ENCODE measurements at places on chromosomes 13 and 19.

DNA sequence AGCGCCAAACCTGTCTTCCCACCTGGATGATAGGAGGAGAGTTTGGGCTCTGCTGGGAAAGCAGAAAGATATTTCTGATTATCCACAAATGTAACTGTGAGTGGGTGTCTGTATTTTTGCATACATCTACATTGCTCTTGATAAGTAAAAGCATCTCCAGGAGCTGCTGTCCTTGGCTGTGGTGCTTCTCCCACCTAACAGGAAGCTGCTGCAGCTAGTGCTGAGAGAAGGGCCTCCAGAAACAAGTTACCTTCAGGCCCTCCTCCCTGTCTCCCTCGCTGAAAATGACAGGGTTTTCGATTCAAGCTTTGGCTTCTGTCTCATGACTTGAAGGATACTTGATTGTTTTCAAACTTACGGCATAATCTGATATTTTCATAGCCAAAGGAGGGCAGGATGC, 90.1 kb downstream of the FOXO1 start:
- DNase-seq = no peak

GRCh38 chr13:57837801-57838200, 206.3 kb downstream of the PCDH17 start:
- DNase-seq = no peak

DNA sequence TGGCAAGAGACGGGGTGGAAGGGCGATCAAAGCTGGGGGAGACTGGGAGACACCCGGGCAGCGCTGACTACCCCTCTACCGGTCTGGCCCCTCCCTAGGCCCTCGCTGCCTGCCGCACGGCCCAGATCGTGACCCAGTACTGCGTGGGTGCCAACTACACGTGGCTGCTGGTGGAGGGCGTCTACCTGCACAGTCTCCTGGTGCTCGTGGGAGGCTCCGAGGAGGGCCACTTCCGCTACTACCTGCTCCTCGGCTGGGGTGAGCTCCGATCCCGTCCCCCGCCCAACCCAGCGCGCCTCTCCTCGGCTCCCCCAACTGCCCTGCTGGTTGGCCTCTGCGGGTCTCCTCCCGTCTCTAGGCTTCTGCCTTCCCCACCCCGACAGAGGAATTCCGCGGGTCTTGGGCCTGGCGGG, 8.8 kb downstream of the GIPR start:
- DNase-seq = no peak

DNA sequence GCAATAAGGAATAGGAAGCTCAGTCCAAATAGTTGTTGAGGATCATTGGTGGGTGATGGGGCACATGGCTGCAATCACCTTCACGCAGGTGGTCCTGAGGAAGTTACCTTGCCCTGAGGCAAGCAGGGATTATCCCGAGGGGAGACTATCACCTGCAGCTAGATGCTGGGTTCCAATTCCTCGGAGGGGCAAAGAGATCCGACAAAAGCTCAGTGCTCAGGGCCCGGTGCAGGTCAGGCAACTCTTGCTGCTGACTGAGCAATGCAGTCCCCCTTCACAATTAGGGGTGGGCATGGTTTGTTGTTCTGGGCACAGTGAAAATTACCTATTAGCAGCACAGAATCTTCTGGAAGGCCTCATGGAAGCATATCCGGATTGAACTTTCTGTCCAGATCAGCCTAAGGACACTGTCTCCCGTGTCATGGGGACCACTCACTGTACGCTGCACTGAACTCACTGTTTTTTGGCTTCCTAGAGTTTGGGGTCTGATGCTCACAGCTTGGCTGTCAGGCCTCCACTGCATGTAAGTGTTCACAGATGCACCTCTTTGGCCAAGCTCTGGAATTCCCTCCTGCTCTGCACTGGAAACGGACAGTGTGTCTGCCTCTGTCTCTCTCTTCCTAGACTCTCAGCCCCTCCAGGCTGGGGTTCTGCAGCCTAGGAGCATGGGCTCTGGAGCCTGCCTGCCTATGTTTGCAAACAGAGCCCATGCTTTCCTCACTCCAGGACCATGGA, 372.7 kb downstream of the ZNF536 start:
- DNase-seq = no peak
